Jurkat, Clone E6-1 (cell line): ENCODE measurements at places on chromosomes 6 and 20.
A peak's percentile ranks its signal among the peaks of the same experiment; 100 is the strongest.

GRCh38 chr6:122020588-122021264 lies 378.7 kb upstream of the HSF2 start:
- DNase-seq = no peak

GRCh38 chr6:22424196-22424595 lies 127.4 kb upstream of the PRL start:
- DNase-seq = no peak

DNA sequence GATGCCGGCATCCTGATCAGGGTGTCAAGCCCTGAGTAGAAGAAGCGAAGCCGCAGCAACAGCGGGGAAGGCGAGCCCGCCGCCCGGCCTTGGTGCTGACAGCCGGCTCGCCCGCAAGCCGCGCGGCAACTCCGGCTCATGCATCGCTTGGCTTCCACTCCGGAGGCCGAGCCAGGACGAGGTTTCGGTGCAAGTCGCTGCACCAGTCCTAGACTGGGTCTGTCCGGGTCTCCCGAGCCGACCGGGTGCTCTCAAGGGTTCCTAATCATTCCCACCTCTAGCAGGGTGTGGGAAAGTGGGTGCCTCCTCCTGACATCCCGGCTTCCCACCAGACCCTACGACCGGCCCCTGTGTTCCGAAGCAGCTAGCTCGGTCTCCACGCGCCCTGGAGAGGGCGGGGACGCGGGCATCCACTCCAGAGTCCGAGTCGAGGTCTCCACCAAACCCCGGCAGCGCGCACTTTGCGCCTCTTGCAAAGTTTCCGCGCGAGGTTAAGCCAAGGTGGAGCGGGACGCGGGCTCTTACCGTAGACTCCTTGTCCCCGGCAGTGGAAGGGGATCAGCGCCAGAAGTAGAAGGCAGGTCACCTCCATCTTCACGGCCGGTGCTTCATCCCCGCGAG lies 1.4 kb downstream of the MDGA1 start:
- DNase-seq = no peak

GRCh38 chr20:50689864-50690649 lies 1.3 kb downstream of the RIPOR3 start:
- no peak for DNase-seq

DNA sequence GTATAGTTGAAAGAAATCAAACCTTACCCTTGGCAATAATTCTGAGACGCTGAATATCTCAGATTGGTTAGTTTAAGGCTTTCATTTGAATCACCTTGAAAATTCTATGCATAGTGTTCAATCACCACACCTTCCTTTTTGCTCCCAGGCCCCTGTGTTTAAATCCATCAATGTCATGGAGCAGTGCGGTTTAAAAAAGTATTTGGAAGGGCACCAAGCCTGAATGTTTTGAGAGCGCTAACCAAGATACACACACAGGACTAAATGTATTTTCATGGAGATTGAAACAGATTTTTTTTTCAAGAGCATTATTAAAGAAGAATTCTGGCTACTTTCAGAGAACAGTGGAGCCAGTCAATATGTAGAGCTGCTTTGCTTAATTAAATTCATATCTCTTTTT lies 195.7 kb downstream of the CENPW start:
- DNase-seq = no peak

DNA sequence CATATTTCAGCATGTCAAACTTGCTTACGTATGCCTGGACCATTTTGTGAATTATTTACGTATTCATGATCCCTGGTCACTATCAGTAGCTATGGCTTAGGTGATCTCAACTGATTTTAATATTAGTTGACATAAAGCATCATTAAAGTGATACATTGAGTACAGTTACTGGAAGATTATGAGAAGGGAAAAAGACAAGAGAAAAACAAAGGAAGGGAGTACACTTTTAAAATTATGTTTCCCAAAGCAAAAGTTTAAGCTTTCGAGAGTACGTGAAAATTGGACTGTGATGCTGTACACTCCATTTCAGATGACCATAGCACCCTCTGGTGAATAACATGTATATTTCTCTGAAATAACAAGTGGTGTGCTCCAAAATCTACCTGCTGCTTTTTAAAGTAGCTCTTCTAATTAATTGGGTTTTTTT lies 215.0 kb upstream of the HSF2 start:
- DNase-seq = no peak

DNA sequence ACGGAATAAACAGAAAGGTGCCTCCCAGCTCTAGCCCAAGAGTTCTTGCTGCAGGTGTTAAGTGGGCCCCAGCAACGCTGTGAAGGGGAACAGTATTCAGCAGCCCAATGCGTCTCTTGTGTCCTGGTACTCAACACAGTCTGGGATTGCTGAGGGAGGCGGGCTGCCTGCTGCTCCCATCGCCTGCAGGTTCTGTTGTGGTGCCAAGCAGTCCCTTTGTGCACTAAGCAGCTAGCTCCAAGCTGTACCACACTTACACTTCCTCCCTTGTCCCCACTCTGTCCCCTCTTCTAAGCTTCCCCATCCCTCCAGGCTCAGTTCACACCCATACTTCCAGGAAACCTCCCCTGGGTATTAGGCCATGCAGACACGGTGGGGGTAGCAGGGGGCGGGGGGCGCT lies 92.7 kb downstream of the AGPAT4 start:
- DNase-seq = no peak

GRCh38 chr20:50663095-50663821 lies 28.1 kb downstream of the RIPOR3 start:
- no peak for DNase-seq

GRCh38 chr6:138510093-138510492 lies 10.8 kb upstream of the NHSL1 start:
- DNase-seq = no peak

GRCh38 chr6:23823421-23823820 lies 302.6 kb upstream of the NRSN1 start:
- no peak for DNase-seq

GRCh38 chr6:82381278-82381677 lies 17.7 kb downstream of the TPBG start:
- DNase-seq = no peak

DNA sequence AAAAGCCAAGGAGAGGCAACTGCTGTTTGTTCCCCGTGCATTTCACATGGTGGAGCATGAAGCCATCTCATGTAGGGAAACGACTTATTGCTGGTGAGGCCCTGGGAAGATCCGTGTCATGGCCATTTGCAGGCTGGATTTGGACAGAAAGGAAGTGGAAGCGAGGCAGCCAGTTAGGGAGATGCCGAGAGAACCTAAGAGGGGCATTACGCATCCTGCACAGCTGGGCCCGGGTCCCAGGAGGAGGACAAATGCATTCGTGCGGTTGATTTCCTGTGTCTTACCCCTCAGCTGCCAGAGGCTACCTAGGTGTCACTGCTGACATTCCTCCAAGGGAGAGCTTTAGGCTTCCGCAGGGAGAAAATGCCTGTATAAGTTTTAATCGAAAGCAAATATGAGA lies 316.2 kb upstream of the CDYL start:
- DNase-seq = no peak

DNA sequence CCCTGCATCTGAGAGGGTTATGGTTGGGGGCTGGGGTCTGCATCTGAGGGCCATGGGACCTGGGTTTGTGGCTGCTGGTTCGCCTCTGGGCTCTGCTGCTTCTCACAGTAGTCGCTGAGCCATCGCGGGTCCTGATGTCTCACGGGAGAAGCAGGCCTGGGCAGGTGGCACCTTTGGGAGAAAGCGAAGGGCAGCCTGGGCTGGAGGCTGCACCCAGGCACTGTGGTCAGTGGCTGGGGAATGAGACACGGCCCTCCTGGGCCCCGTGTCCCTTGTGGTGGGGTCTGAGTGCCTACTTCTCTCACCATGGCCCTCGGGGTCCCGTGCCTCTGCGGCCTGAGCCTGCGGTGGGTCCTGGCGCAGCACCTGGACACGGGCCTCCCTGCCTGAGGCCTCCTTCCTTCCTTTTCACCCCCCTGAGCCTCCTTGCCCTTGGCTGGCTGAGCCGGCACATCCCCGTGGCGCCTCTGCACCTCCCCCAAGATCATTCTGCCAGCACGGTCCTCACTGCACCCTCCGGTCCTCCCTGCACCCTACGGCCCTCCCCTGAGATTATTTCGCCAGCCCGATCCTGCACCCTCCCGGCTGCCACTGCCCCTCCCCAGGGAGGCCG lies 206.0 kb downstream of the ERMARD start:
- no peak for DNase-seq

- DNase-seq = peak; percentile 47
Observed at GRCh38 chr6:45000833-45001232, 327.3 kb upstream of the RUNX2 start.

GRCh38 chr6:18414116-18414515 lies 27.0 kb downstream of the RNF144B start:
- no peak for DNase-seq

GRCh38 chr6:157597461-157598312 lies 216.7 kb downstream of the ZDHHC14 start:
- peak; percentile 21 for DNase-seq

- no peak for DNase-seq
Observed at GRCh38 chr20:8212286-8212685, 80.2 kb downstream of the PLCB1 start.

- DNase-seq = no peak
Observed at GRCh38 chr6:36853325-36853724, 14.1 kb upstream of the CPNE5 start.

GRCh38 chr20:59670786-59671492 lies 66.6 kb downstream of the PHACTR3 start:
- no peak for DNase-seq

DNA sequence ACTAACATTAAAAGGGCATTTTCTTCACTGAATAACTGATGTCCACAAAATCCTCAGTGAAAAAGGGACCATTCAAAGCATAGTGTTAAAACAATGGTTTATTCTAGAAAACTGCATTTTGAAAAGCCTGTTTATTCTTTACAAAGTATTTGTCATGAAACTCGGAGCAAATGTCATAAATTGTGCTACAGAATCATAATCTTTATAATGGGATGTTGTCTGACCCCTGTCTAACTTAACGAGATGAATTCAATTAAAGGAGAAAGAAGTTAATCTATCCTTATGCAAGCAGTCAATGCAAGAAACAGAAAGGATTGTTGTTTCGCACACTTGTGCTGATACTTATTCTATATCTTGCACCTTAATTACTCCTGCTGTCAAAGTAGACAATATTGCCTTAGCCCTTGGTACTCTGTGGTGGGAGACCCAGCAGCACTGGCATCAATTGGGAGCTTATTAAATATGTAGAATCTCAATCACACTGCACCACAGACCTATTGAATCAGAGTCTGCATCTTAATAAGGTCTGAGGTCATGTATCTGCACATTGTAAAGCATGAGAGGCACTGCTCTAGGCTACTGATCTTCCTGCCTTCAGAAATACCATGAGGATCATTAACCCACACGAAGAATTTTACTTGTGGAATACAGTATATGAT lies 708.3 kb downstream of the HDGFL1 start:
- no peak for DNase-seq

DNA sequence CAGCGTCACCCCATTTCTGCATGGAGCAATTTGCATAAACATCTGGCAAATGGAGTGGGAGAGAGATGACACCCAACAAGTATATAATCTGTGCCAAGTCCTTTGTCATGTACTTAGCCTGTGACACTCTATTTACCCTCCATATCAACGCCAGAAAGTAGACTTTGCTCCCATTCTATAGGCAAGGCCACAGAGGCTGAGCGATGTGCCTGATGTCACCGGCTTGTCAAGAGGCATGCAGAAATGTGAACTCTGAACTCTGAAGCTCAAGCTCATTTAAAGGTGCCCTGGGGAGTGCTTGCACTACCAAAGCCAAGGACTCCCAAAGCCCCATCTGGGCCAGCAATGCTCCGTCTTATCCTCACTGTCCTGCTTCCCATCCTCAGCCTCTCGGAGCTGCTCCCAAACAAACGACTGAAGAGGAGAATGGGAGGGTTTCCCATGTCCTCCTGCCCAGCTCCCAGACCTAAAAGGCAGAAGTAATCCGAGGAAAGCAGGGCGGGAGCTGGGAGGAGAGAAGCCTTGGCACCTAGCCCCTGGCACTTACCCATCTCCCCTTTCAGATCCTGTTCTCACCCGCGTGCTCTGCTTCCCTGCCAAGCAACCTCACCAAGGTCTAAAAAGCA lies 9.2 kb downstream of the CPNE5 start:
- DNase-seq = no peak

DNA sequence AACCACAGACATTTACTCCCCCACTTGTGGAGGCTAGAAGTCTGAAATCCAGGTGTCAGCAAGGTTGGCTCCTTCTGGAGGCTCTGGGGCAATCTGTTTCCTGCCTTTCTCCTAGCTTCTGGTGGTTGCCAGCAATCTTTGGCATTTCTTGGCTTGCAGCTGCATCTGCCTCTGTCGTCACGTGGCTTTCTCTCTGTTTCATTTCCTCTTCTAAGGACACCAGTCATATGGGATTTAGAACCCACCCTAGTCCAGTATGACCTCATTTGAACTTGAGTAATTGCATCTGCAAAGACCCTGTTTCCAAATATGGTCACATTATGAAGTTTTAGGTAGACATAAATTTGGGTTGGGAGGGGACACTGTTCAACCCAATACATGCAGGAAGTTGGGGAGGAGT lies 56.2 kb upstream of the EPB41L1 start:
- DNase-seq = peak; percentile 86

- no peak for DNase-seq
Observed at GRCh38 chr6:2432292-2432691, 186.9 kb upstream of the GMDS start.

DNA sequence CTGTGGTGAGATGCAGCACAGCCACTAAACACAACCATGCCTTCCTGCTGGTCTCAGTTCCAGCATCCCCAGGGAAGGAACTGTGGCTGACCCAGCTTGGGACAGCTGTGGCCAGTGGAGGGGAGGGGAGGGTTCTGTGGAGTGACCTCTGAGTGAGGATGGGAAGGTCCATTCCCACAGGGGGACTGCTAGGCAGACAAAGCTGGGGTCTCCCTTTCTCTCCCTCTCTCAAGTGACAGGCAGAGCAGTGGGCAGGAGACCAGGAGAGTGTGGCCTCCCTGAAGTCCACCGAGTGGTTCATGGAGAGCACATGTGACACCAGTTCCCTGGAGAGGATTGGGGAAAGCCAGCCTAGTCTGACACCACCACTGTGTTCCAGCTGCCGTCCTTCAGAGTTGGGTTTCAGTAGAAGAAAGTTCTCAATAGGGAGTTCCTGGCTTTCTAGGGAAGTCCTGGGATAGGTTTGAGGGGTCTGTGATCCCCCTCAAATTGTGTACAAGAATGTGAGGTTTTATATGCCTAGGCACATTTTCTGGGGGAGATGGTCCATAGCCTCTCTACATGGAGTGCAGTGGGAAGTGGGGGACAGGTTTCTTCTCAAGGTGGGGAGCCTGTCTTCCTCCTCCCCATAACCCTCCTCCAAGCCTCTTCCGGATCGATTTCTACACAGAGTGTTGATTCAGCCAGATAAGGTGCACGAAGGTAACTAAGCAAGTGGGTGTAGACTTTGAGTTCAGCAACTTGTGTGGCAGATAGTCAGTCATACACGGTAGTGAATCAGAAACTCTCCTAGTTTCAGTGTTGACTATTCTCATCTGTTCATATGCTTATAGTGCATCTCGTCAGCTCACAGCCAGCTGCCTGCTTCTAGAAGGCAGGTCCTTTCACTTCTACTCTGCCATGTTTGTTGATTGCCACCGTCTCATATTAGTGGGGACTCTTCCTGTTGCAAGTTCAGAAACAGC lies 18.9 kb downstream of the MANBAL start:
- no peak for DNase-seq

GRCh38 chr6:169241688-169242350 lies 11.8 kb downstream of the THBS2 start:
- no peak for DNase-seq

- no peak for DNase-seq
Observed at GRCh38 chr20:60727425-60727824, 524.6 kb upstream of the CDH4 start.

GRCh38 chr20:62728781-62729300 lies 20.2 kb downstream of the NTSR1 start:
- DNase-seq = no peak

GRCh38 chr6:77455271-77455670 lies 8.0 kb downstream of the HTR1B start:
- no peak for DNase-seq
